Glomerular endothelial cell (primary cell): ENCODE measurements at places on chromosomes 12 and 14.

DNA sequence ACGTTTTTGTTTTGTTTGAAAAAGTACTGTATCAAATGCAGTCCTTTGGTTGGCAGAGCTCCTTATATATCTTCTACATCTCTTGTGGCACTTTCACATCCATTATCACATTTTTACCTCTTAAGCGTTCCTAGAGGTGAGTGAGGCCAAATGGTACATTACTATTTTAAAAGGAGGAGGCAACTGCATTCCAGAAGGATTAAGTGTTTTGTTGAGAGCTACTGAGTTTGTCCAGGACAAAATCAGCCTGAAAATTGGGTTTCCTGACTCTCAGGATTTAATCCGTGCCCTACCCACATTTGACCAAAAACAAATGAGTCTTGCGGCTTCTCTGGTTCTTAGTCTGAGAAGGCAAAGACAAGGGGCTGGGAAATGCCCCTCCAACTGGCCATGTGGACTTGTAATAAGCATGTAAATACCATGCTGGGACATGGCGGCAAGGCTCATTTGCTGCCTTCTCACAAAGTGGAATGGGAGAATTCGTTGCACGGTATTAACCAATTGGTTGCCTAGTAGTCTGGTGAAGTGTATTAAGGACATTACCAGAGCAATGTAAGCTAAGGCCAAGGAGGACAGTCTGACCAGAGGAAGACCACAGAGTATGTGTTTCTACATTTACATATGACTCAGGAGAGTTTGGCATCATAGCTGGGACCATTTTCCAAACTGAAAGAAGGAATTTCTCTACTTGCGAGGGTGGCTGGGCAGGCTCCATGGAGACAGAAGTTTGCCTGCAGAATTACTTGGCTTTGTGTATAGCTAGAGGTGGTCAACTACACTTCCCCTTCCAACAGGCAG is 175.8 kb upstream of the PLXNC1 start:
- DNase-seq, result no peak

GRCh38 chr14:95876761-95877538 is at the start of gene TUNAR:
Gene TUNAR (plus strand): TSS chr14:95876832.
- DNase-seq, result no peak

DNA sequence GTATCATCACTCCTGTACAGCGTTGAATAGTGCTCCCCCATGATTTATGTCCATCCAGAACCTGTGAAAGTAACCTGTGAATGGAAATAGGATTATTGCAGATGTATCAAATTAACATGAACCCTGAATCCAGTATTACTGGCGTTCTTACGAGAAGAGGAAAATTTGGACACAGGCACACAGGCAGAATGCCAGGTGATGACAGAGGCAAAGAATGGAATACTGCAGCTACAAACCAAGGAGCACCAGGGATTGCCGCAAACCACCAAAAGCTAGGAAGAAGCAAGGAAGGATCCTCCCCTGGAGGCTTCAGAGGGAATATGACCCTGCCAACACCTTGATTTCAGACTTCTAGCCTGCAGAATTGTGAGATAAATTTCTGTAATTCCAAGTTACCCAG is 113.5 kb upstream of the EGLN3 start:
- no peak for DNase-seq

DNA sequence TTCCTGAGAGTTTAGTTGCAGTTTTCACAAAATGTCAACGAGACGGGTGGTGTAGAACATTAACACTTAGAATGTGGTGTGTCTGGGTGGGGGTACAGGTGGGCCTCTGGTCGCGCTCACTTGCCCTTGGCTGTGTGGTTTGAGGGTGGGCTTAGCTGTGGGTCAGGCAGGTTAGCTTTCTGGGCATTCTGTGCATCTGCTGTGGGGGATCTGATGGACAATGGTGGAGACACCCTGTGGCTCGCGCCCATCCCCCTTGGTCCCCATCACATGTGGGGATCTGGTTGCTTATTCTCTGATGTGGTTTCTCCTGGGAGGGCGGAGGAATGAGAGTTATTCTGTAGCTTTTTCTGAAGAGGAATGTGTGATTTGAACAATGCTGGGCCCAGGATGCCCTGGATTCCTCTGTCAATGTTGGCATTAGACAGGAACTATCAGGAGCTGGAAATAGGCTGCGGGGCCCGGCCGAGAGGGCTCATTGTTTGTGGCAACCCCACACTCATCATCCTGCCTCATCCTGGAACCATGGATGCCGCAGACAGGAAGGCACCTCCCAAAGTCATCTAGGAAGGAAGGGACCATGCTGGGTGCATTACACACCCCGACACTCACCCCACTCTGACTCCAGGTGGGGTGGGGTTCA is 101.6 kb downstream of the TSPAN9 start:
- DNase-seq, result no peak

GRCh38 chr14:66247662-66248193 is 238.4 kb upstream of the CCDC196 start:
- DNase-seq, result no peak

DNA sequence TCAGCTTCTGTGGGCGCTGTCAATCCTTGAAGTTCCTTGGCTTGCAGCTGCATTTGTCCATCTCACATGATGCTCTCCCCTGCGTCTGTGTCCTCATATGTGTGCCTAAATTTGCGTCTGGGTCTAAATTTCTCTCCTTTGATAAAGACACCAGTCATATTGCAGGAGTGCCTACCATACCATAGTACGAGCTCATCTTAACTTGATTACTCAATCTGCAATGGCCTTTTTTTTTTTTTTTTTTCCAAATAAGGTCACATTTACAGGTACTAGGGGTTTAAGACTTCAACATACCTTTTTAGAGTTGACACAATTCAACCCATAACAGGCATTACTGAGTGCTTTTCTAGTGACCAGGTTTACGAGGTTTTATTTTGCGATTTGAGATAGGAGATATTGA is 233.3 kb upstream of the TBX3 start:
- no peak for DNase-seq

GRCh38 chr12:67651132-67651695 is 2.7 kb downstream of the DYRK2 start:
- DNase-seq, result no peak

DNA sequence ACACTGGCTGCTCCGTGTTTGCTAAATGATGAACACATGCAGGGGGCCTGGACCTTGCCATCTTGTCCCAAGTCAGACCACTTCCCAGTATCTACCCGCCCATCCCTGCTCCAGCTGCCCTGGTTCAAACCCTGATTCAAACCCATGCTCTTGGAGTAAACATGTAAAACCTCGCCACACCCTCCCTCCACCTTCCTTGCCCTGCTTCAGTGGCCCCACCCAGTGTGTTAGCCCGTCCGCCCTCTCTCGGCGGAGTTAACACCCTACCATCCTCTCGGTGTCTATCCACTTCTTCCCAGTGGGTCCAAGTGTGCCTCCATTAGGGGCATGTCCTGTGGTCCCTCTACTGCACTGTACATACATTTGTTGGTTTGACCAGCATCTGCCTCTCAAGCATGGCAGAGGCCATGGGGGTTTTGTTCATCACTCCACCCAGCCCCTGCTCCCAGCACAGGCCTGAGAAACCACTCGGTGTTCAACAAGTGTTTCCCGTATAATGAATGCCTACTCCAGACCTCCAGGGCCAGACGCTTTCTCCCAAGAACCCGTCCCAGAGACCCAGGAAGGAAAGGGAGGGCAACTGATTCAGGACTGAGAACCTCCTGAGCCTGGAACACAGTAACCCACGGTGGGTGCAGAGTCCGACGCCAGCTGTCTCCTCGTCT is 37.1 kb downstream of the P2RX4 start:
- no peak for DNase-seq
